ENCODE measurements at places on chromosomes 3 and 15. TPM values are rescaled to one million over a fixed set of nuclear protein-coding genes. Genes with fewer than 3 reads are reported as not detected.

The CCDC13 gene
- 2.3 TPM for total RNA-seq

The ARGFX gene
- total RNA-seq: not detected

The APOD gene
- not detected for total RNA-seq

The FBXO40 gene
- total RNA-seq: 0.05 TPM

The FOXB1 gene
- not detected for total RNA-seq

The CCDC39 gene
- under 0.01 TPM for total RNA-seq

The ITIH4 gene
- total RNA-seq: 447 TPM

The GOLGA8R gene
- 6.0 TPM for total RNA-seq

All from liver (tissue), 10 donors.